Forelimb muscle (tissue), 1 donor: ENCODE measurements at places on chromosomes 5 and 9. TPM values are rescaled to one million over a fixed set of nuclear protein-coding genes. Genes with fewer than 3 reads are reported as not detected.

GRCh38 chr5:176606032-176606431 lies 3.9 kb downstream of the GPRIN1 start:
- no peak for DNase-seq

GRCh38 chr5:68456756-68457217 lies 241.2 kb downstream of the PIK3R1 start:
- no peak for DNase-seq

DNA sequence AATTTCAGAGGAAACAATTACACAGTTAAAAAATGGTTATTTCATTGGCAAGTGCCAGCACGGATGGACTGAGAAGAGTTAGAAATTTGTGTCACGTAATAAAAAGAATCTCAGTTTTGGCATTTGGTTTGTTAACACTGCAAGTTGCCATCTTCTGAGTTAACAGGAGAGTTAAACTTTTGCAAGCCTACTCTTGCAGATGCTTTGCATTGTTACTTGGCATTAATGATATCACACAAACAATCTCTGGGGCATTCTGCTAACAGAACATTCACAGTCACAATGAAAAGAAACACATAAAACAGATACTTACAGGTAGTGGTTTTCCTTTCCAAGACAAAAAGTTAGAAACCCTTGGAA lies 647 bp downstream of the FREM1 start:
- no peak for DNase-seq

The NEUROG1 gene
- polyA plus RNA-seq, result not detected

DNA sequence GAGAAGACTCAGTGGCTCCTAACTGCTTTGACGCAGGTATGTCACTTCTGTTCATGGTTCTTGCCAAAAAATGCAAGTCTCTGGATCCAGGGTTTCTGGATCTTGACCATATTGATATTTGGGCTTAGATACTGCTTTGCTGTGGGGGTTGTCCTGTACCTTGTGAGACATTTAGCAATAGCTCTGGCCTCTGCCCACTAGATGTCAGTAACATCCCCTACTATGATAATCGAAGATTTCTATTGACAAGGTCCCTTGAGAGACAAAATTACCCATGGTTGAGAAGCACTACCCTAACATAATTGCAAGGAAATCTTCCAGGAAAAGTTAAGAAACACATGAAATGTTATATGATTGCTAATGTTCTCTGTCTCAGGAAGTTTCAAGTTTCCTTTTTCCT lies 285.4 kb downstream of the TMEM232 start:
- DNase-seq, result no peak

The PCDHB8 gene
- polyA plus RNA-seq, result 1.8 TPM

The RAD17 gene
- 25.1 TPM for polyA plus RNA-seq

GRCh38 chr5:159316519-159317383 lies 13.5 kb downstream of the IL12B start:
- DNase-seq, result no peak

The TLX3 gene
- not detected for polyA plus RNA-seq

GRCh38 chr9:136882109-136882946 lies 4.0 kb upstream of the TRAF2 start:
- DNase-seq, result no peak

- no peak for DNase-seq
These were observed 299.6 kb downstream of the NTRK2 start for GRCh38 chr9:84969084-84969483.

The INSL4 gene
- polyA plus RNA-seq, result not detected

The SCGB3A2 gene
- not detected for polyA plus RNA-seq

GRCh38 chr9:112028242-112029221 lies 131.9 kb downstream of the UGCG start:
- no peak for DNase-seq

The SLC24A2 gene
- polyA plus RNA-seq, result 1.1 TPM

The CACNA1B gene
- polyA plus RNA-seq, result 0.72 TPM

- no peak for DNase-seq
These were observed 65.0 kb downstream of the C9orf152 start for GRCh38 chr9:110142868-110143481.

GRCh38 chr9:137053944-137054931 lies at the start of gene ENTPD2:
TSS of gene ENTPD2 (minus strand) at chr9:137054061. CDS start at chr9:137053997, 64 bp downstream.
- DNase-seq, result no peak

The BTNL3 gene
- not detected for polyA plus RNA-seq

The FOXD4L6 gene
- not detected for polyA plus RNA-seq

DNA sequence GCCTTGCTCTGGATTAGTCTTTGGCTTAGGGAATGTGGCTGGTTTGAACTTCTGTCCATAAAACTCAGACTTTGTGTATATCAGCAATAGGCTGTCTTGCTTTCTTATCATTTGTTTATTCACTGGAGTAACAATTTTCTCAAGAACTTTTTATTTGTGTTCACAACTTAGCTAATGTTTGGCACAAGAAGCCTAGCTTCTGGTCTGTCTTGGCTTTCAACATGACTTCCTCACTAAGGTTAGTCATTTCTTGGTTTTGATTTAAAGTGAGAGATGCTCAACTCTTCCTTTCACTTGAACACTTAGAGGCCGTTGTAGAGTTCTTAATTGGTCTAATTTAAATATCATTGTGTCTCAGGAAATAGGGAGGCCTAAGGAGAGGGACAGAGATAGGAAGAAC lies 4.9 kb downstream of the FBXO38 start:
- DNase-seq, result no peak

GRCh38 chr5:57718155-57718554 lies 235.5 kb upstream of the ACTBL2 start:
- no peak for DNase-seq

DNA sequence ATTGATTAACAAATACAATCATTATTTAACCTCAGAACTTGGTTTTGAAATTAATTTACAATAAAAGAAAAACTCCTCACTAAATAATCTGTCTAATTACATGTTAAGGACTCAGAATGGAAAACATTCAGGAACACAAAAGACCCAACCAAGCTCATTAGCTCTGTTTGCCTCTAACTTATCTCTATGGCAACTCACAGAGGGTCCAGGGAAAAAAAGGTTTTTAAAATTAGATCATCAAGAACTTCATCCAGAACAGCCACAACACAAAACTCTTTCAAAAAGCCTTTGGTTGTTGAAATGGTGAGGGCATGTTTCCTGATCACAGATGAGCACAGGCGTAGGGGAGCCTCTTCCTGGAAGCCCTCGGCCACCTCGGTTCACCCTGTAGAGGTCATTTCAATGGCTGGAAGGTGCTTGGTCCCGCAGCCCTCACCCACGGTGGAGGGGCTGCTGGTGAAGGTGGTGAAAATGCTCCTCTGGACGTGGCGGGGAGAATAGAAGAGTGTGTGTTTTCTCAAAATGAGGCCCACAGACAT lies 17.2 kb upstream of the TCF7 start:
- no peak for DNase-seq

DNA sequence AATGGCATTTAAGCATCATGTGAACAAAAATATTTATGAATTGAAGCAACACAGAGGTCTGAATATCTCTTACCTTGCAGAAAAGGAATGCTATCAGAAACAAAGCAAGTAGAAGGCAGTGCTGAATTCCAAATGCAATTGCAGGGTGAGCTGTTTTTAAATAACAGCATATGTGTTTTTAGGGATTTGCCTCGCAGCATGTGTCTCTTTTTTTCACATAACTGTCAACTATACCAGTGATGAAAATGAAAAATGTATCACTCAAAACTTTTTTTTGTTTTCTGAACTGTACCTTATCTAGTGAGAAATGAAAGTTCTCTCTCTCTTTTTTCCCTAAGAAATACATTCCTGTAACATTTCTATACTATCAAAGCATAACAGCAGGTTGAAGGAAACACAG lies 21.2 kb downstream of the CDH10 start:
- DNase-seq, result no peak

DNA sequence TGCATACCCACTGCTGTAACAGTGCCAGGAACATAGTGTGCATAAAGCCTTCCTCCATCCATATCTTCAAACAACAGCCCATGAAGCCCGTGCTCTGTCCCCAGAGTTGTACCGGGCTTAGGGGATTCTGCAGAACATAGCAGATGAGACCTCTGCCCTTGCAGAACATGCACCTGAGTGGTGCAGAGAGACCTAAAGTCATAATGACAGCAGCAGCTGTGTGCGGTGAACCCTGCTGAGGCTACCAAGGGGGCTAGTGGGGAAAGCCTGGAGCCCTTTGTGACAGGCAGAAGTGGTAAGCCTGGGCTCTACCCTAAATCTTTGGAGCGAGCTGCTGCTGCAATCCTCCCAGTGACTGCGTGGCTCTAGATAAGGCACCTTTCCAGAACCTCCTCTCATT lies 32.2 kb upstream of the BRD3 start:
- no peak for DNase-seq

DNA sequence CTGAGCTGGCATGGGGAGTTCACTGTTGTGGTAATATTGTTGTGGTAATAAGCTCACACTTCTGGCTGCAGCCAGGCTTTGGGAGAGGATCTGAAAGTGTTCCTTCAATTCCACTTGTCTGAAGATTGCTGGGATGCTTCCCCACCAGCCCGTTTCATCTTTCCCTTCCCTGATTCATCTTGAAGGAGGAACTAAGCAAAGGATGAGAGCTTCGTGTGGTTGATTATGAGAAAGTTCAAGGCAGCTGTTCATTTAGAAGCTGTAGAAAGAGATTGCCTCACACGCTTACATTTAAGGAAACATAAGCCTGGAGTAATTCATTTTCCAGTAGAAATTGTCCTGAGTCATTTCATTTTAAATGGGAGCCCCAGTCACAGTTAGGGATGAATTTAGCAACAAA lies 122.4 kb upstream of the GAS1 start:
- no peak for DNase-seq

The ADRA1B gene
- 0.24 TPM for polyA plus RNA-seq

The HBEGF gene
- 25.8 TPM for polyA plus RNA-seq

GRCh38 chr9:35763181-35763580 lies 9.1 kb upstream of the MSMP start:
- DNase-seq, result no peak

DNA sequence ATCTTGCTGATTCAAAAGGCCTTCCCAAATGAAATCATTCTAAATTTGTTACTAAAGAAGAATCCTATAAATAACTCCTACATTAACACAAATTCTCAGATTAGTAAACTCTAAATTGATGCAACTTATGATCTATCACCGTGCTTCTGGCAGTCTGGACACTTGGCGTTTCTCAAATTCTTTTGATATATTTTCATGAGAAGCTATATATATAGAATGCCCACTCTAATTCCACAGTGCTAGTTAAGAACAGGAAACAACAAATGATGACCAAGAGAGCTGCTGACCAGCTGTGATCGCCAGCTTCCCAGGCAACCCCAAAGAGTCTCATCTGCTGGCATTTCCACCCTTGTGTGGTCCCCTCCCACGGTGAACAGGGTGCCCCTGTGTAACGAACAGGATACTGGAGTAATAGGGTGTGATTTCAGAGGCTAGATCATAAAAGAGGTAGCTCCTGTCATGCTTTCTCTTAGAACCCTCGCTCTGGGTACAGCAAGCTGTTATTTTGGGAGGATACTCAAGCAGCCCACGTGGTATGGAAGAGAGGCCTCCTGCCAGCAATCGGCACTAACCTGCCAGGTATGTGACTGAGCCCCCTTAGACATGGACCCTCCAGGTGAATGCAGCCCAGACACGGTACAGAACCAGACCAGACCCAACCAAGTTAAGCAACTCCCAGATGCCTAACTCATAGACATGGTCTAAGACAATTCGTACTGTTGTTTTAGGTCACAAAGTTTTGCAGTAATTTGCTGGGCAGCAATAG lies 64.7 kb downstream of the CDC14B start:
- no peak for DNase-seq

GRCh38 chr9:114238891-114239875 lies 83.7 kb upstream of the ORM1 start:
- no peak for DNase-seq

DNA sequence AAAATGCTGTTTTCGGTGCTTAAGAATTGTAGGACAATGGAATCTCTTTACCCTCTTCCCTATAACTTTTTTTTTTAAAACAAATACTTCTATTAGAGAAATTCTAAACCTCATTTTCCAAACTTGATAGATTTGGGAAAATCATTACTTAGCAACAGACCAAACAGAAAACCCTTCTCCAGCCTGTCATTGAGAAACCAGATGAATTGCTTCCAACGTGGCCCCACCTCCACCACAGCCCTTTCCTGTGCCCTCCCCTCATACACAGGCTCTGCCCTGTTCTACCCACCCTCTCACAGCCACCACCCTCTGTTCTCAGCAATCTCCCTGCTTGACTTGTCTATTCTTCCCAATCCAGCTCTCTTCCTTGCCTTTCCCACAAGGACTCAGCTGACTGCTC lies 221.2 kb downstream of the DMRT2 start:
- DNase-seq, result no peak

GRCh38 chr9:99425923-99426842 lies 204.1 kb downstream of the SEC61B start:
- no peak for DNase-seq

- no peak for DNase-seq
These were observed 33.8 kb upstream of the CER1 start for GRCh38 chr9:14756291-14756690.

DNA sequence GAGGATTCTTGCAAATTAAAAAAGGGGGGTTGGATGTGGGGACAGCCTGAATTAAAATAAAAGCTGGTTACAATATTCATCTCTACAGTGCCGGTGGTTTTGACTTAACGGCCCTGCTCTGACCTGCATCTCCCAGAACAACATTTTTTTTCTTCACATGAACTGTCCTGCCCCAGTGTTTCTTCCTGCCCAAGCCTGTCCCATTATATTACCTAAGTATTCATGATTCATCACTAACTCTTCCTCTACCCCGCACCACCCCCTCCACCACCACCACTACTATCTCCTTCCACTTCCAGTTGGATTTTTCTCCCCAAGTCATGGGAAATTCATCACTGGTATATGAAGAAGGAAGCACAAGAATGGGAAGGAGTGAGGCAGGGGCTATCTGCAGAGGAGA lies 90.1 kb downstream of the ZFAND5 start:
- DNase-seq, result no peak

DNA sequence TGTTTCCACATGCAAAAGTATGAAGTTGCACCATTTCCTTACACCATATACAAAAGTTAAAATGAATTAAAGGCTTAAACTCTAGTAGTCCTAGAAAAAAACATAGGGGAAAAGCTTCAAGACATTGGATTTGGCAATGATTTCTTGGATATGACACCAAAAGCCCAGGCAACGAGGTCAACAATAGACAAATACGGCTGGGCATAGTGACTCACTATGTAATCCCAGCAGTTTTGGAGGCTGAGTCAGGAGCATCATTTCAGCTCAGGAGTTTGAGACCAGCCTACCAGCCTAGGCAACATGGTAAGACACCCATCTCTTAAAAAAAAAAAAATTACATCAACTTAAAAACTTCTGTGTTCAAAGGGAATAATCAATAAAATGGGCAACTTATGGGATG lies 30.9 kb upstream of the SREK1 start:
- DNase-seq, result no peak

DNA sequence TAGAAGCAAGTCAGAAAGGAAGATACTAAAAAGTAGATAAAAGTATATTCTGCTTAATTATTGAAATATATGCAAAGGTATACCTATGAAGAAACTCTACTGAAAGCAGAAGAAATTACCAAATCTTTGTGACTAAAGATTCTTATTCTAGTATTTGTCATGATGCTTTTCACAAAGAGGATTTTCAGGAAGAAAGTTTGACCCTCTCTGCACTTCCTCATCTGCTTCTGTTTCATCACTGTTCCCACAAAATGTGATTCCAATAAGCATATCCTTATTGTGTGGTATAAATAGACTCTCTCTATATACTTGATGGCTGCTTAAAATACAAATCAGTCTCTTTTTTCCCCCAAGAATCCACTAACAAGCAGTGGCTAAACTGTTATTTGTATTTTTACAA lies 2139.6 kb upstream of the ACO1 start:
- DNase-seq, result no peak

GRCh38 chr9:24011009-24011717 lies 185.1 kb upstream of the ELAVL2 start:
- no peak for DNase-seq
